Stimulated activated CD8-positive, alpha-beta memory T cell treated with anti-CD3 and anti-CD28 coated beads, Interleukin-4, amount 100 ng/mL, for 1 hour (primary cell): ENCODE measurements at places on chromosomes 5 and 9.

- no peak for DNase-seq
These were observed 18.9 kb upstream of the GPX8 start for GRCh38 chr5:55140908-55141665.

DNA sequence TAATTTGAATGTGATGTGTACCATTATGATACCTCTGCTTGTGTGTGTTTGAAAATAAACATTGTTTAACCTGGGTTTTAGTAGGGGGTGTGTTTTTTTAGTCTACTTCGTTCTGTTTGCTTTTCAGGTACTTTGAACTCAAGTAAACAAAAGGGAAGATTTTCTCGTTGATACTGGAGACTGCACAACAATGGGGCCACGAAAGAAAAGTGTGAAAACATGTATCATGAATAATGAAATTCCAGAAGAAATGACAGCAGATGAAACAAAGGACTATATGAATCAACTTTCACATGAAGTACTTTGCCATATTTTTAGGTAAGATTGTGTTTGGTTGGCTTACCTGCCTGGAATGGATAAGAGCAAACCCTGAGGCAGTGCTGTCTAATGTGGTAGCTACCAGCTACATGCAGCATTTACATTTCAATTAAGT, 10.8 kb downstream of the FBXO38 start:
- no peak for DNase-seq

DNA sequence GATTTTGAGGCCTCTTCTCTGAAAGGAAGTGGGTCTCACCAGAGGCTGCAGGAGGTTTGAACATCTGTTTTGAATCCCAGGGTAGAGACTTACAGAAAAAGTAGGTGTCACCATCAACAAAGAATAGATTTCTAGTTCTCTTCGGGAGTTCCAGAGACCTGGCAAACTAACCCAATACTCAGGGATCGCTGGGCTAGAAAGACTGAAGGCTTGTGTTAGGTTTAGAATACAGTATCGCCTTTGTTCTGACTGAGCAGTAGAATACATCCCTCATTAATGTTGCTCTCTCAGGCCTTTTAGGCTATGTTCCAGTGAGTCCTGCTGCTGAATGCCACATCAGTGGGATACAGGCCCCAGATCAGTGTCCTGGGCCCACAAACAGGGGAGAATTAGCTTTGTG, 27.2 kb downstream of the RUSC2 start:
- no peak for DNase-seq

DNA sequence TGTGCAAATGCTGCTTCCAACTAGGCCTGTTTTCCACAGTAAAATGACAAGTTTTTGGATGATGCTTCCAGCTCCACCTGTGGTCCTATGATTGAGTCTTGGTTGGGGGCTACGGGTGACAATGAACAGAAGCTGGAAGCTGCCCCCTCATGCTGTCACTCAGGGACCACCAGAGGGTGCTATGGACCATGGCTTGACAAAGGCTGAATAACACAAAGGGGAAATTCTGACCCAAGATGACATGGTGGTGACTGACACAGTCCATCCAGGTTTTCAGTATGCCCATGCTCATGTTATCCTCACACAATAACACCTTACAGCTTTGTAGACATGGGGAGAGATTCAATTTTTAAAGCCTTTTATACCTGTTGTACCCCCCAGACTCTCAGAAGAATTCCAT, 23.9 kb upstream of the SAP30L start:
- no peak for DNase-seq

DNA sequence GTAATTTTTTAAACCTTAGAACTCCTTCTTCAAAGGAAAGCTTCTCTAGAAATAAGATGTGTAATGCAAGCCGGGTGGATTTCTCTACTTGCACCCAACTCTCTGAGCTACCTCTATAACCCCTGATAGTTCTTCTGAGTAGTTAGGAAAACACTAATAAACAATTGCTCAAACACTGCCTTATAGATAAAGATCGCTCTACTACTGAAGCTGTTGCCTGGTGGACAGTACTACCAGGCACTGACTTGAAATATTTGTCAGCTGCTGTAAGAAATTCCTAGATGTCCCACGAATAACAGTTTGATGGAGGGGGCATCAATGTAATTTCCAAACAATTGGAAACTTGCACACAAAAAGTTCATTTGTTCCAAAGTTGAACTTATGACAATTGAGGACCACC, 42.0 kb downstream of the NR3C1 start:
- no peak for DNase-seq
